ENCODE measurements at places on chromosomes 1 and 21.

- no peak for DNase-seq
Observed at GRCh38 chr1:63320022-63320721, 2.2 kb upstream of the FOXD3 start.

- DNase-seq, result no peak
Observed at GRCh38 chr1:175911138-175911537, 167.7 kb upstream of the TNR start.

- no peak for DNase-seq
Observed at GRCh38 chr1:165639821-165640623, 9.0 kb downstream of the MGST3 start.

DNA sequence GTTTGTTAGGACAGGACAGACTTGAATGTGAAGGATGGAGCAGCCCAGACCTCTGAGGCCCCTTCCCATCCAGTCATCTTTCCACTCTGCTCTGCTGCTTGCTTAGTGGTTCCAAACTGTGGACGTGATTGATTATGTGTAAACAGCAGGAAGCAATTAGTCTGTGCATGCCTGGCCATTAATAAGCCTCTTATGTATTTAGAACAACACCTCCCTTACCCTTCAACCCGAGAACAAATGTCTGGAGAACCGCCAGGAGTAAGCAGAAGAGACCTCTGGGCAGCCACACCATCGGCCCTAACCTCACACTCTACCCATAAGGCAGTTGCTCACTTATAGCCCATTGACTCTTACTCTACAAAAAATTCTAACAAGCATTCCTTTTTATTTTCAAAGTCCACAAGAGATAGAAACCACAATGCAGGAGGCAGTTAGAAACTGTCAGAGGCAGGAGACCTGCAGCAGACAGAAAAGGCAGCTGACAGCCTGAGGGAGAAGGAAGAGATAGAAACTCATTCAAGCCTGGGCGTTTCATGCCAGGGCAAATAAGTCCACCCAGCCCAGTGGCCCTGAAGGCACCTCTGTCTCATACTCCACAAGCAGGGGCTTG, 5.8 kb upstream of the EPHA8 start:
- DNase-seq, result no peak

DNA sequence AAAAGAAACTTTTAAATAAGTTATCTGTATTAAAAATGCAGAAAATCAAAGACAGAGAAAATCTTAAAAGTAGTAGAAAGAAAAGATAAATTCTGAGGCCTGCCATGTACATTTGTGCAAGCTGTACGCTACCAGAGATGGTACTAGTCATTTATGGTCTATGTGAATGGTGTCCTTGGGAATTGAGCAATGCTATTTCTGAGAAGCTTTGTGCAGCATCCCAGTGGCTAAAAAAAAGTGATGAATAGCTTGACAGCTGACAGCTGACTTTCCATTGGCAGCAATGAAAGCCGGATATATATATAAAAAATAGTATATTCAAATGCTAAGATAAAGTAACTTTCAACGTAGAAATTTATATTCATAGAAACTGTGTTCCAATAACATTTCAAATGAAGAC, 58.8 kb upstream of the KCTD3 start:
- no peak for DNase-seq

- DNase-seq, result peak; percentile 35
Observed at GRCh38 chr1:59570524-59570923, 244.2 kb upstream of the HOOK1 start.

GRCh38 chr1:227562037-227562436, 1.3 kb upstream of the ZNF678 start:
- no peak for DNase-seq

- no peak for DNase-seq
Observed at GRCh38 chr21:24852610-24853195, 754.6 kb downstream of the MRPL39 start.

- DNase-seq, result no peak
Observed at GRCh38 chr1:6094801-6095505, 49.3 kb downstream of the KCNAB2 start.

All from brain microvascular endothelial cell (primary cell).